Endothelial cell of coronary artery (primary cell): ENCODE measurements at places on chromosomes 5 and 9. TPM values are rescaled to one million over a fixed set of nuclear protein-coding genes. Genes with fewer than 3 reads are reported as not detected.

The PCDHGA3 gene
- total RNA-seq = 0.54 and 1.9 TPM in 2 replicates

The ANKRD34B gene
- total RNA-seq = not detected in 2 replicates

The GPX8 gene
- 36.8 and 42.2 TPM in 2 replicates for total RNA-seq

The PCDHAC1 gene
- total RNA-seq = 0.18 and 0.19 TPM in 2 replicates

The RASGEF1C gene
- not detected in 2 replicates for total RNA-seq

The PTPRD gene
- 0.38 and 5.8 TPM in 2 replicates for total RNA-seq

The IFNA2 gene
- total RNA-seq = not detected in 2 replicates

The HTR4 gene
- 0.09 TPM in 1 of 2 replicates, not detected in the other for total RNA-seq

The FREM1 gene
- 0.09 and 0.18 TPM in 2 replicates for total RNA-seq

The SOWAHA gene
- total RNA-seq = not detected in 2 replicates

The IL7R gene
- total RNA-seq = 1.6 and 3.2 TPM in 2 replicates

The GCNT1 gene
- 8.2 and 13.3 TPM in 2 replicates for total RNA-seq

The P4HA2 gene
- 64.3 and 212 TPM in 2 replicates for total RNA-seq

The STKLD1 gene
- total RNA-seq = 0.36 and 0.47 TPM in 2 replicates

The CD180 gene
- total RNA-seq = not detected in 2 replicates

The TLE1 gene
- 38.8 and 40.0 TPM in 2 replicates for total RNA-seq
